ENCODE measurements at places on chromosomes 1 and 21.
A peak's percentile ranks its signal among the peaks of the same experiment; 100 is the strongest.

- DNase-seq: peak; percentile 58
These were observed 1.9 kb downstream of the MANEAL start for GRCh38 chr1:37795340-37796125.

DNA sequence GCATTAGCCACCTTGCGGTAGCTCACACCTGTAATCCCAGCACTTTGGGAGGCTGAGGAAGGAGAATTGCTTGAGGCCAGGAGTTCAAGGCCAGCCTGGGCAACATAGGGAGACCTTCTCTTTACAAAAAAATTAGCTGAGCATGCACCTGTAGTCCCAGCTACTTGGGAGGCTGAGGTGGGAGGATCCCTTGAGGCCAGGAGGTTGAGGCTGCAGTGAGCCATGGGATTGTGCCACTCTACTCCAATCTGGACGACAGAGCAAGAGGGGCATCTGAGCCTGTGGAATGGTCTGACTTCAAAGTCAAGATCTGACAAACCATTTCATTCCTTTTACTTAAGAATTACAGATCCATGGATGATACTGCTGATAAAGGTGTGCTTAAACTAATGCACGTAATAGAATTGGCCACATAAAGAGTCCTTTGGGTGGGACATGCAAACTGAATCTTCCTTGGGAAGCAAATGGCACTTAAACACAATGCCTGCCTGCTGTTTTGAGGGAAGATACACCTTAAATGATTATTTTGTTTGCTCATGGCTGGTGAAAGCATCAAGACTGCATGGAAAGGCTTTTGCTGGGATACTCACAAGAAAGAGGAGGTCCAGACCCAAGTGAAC lies 2.5 kb upstream of the TMEM201 start:
- DNase-seq: no peak

DNA sequence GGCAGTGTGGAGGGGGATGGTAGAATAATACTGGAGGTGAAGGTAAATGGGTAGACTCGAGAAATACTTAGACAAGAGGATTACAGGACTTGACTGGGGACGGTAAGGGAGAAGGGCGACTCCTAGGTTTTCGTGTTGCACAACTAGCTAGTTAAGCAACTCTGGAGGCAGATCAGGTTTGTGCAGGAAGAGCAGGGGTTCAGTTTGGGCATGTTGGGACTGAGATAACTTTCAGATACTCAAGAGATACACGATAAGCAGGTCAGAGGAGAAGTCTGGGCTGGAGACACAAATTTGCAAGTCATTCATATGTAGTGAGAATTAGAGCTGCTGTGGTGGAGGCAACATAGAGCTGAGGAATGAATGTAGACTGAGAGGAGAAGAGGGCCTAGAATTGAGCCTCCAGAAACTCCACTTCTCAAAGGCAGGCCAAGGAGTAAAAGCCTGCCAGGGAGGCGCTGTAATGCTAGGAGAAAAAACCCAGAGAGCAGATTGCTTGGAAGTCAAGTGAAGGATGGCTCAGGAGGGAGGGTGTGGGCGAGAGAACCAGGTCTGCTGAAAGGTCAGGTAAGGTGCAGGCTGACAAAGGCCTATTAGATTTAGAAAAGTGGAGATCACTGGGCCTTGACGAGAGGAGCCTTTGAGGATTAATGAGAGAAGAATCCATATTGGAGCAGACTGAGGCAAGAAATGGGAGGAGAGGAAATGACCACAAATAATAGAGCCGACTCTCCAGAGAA lies 20.8 kb downstream of the MAB21L3 start:
- DNase-seq: no peak

DNA sequence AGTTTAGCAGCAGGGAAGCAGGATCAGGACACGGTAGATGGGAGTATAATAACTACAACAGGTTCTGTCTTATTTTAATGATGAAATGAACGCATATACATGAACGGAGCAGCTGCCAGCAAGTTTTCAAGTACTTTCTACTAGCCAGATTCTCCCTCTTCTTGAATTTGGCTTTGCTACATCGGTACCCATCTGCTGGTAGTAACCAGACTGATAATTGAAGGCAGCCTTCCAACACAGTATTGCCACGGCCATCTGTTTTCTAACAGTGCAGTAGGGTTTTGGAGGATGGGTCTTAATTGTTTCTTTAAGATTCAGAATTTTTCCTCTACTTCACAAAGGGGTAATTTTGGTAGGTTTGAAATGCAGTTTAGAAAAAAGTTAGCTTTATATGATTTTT lies 33.4 kb downstream of the CENPF start:
- no peak for DNase-seq

- DNase-seq: no peak
These were observed 10.6 kb downstream of the TRIM67 start for GRCh38 chr1:231172411-231172810.

DNA sequence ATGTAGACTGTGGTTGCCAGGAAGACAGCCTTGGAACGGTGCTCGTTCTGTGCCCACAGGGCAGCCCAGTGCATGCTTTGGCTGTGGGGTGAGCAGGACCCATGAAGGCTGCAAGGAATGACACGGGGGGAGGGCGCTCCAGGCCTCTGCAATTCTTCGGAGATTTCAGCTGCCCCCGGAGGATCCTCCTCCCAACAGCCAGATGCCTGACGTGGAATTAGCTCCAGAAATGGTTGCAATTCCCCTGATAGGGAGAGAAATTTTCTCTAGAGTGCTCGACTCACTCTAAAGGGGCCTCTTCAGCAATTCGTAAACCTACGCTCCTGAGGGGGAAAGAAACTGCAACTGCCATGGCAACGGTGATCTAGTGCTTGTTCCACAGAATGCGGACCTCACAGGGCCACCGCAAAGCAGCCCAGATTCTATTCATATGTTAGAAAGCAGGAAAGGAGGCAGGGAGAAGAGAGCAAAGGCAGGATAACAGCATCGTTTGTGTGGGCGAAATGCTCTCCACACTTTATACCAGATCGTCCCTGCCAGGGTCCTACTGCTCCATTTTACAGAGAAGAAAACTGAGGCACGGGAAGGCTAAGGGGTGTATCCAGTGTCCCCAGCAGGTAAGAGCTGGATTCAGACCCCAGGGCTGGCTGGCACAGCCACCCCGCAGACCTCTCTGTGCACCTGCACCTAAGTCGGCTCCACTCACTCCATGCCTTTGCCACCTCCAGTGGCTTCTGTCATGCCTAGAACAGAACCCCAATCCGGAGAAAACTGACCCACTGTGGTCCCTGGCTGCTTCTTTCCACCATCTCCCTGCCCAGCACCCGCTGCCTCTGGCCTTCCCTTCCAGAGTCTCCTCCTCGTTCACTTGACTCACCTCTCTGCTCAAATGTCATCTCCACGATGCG lies 11.9 kb upstream of the PDE9A start:
- DNase-seq: peak; percentile 60

DNA sequence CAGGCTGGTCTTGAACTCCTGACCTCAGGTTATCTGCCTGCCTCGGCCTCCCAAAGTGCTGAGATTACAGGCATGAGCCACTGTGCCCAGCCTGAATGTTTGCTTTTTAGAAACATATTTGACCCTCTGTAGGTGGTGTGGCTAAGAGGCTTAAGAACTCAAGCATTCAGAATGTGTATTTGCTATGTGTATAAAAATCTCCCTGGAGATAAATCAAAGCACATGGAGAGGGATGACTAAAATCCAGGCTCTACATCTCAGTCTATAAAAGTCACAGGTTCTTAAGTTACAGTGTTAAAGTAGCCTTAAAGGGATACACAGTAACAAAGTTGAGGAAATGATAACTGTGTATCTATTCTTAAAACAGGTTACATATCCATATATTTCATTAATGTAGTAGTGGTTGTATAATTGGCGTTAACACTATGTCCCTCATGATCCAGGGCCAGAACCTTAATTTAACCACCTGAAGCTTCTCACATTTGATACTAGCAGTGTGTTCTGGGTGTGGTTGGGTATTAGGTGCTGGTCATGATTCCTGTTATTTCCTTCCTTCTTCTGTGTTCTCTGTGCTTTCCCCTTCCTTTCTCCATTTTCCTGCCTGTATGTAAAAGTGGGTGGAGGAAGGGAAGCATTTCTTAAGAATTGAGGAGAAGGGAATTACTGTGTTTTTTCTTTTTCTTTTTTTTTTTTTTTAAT lies 16.2 kb downstream of the GIPC2 start:
- no peak for DNase-seq

DNA sequence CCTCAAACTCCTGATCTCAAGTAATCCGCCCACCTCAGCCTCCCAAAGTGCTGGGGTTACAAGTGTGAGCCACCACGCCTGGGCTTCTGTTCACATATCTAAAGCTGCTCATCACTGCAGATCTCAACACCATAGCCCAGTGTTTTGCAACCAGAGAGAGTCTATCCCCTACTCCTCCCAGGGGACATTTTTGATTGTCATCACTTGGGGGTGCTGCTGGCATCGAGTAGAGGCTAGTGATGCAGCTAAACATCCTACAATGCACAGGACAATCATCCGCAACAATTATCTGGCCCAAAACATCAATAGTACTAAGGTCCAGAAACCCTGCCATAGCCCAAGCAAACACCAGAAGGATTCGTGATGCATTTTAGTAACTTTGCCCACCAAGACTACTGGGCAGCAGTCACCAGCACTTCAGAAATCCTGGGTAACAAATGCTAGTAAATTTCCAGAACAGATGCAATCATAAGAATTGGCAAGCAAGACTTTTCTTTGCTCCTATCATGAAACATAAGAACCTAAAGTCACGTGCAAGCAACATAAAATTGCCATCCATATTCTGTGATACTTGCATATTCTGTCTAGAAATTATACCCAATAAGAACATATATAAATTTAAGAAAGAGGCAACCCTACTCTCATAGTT lies 159.2 kb downstream of the APP start:
- DNase-seq: no peak

- DNase-seq: peak; percentile 72
These were observed 49.3 kb downstream of the ADAMTS1 start for GRCh38 chr21:26795866-26796329.

- DNase-seq: no peak
These were observed 167.2 kb upstream of the PROX1 start for GRCh38 chr1:213820362-213821149.

GRCh38 chr21:24705201-24705600 lies 902.1 kb downstream of the MRPL39 start:
- DNase-seq: no peak
